ENCODE measurements at places on chromosomes 5 and 9. TPM values are rescaled to one million over a fixed set of nuclear protein-coding genes. Genes with fewer than 3 reads are reported as not detected.

GOLGA2 gene
- total RNA-seq = 60.7 TPM

BTNL8 gene
- not detected for total RNA-seq

TAF11L2 gene
- not detected for total RNA-seq

KLHL3 gene
- 14.9 TPM for total RNA-seq

ATP10B gene
- not detected for total RNA-seq

IL5 gene
- total RNA-seq = not detected

LCN6 gene
- total RNA-seq = not detected

ADAMTS2 gene
- not detected for total RNA-seq

FCN2 gene
- total RNA-seq = not detected

GRIN1 gene
- total RNA-seq = 0.26 TPM

TYRP1 gene
- 0.28 TPM for total RNA-seq

MLANA gene
- total RNA-seq = not detected

RASGRF2 gene
- 9.4 TPM for total RNA-seq

CDC25C gene
- total RNA-seq = 15.5 TPM

KIF4B gene
- 0.13 TPM for total RNA-seq

IL13 gene
- total RNA-seq = not detected

HNRNPA0 gene
- 20.6 TPM for total RNA-seq

FAM169A gene
- total RNA-seq = 0.71 TPM

PLCXD3 gene
- total RNA-seq = 3.3 TPM

SLC4A9 gene
- total RNA-seq = not detected

NELFB gene
- 78.6 TPM for total RNA-seq

ANXA1 gene
- total RNA-seq = 750 TPM

SNCAIP gene
- total RNA-seq = 18.9 TPM
